ENCODE measurements at places on chromosomes 2 and 18.

DNA sequence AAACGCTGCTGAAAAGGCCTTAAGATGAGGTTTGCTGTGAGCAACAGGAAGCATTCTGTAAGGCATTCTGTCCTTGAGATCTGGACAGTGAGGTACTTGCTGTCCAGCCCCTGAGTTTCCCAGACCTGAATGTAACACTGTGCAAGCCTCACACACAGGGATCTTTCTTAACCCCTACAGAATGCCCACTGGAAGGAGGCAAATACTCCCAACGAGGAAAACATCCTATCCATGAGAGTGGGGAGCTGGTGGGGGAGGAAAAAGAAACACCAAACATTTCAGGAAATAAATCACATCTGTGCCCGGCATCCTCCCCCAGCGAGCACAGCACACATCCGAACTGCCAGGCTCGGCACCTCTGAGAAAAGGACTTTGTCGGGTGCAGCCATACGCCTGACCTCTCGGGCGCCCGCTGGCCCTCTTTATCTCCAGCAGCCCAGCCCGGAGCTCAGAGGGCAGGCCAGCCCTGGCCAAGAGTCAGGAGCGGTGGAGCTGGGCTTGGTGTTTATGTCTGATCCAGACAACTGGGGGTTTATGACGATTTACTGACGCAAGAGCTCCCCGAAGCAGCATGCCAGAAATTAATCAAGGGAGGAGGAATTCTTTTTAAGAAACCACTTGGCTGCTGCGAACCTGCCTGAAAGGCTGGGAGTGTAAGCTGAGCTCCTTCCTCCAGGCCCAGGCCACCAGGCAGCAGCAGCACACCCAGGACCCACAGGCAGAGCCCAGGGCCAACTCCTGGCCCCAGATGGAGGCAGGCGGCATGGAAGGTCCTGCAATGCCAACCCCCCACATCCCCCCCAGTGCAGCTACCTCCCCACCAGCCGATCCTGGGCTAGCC lies 72.2 kb downstream of the HDAC4 start:
- no peak for DNase-seq

DNA sequence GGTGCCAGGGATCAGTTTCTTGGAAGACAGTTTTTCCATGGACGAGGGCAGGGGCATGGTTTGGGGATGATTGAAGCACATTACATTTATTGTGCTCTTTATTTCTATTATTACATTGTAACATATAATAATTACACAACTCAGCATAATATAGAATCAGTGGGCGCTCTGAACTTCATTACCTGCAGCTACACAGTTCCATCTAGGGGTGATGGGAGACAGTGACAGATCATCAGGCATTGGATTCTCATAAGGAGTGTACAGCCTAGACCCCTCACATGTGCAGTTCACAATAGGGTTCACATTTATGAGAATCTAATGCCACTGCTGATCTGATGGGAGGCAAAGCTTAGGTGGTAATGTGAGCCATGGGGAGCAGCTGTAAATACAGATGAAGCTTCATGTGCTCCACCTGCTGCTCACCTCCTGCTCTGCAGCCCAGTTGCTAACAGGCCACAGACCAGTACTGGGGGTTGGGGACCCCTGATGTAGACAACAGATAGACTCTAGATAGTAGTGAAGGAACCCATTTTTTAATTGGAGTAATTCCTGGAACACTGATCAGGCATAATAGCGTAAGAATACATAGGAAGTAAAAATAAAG lies 41.5 kb upstream of the MC4R start:
- DNase-seq, result no peak

- DNase-seq, result no peak
These were observed 63.1 kb upstream of the B3GNT7 start for GRCh38 chr2:231332388-231332787.

DNA sequence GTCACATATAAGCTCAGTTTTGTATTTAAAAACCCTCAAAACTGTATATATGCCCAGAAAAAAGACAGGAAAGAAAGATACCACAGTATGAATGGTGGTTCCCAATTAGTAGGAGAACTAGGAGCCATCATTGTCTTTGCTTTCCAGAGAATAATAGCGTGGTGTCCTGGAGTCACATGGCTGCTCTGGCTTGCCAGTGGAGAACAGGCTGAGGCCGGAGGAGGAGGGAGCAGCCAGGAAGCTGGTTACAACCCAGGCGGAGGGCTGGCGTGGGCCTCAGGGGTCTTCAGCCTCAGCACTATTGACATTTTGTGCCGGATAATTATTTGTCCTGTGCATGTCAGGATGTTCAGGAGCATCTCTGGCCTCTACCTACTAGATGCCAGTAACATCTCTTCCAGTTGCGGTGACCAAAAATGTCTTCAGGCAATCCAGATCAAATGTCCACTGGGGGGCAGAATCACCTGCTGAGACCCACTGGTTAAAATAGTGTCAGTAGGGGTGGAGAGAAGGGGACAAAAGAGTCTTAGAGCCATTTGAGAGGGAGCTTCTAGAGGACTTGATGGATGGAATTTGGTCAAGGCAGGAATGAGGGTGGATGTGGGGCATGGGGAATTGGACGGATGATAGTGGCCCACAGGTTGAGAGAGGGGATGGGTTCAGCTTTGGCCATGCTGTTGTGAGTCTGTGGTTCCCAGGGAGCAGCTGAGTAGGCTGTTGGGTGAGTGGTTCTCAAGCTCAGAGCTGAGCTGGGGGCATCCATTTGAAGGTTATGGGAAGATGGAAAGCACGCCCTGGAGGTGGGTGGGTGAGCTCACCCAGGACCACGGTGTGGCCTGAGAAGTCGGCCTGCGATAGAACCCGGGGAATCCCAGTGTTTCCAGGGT lies 144.9 kb downstream of the AGAP1 start:
- DNase-seq, result no peak

DNA sequence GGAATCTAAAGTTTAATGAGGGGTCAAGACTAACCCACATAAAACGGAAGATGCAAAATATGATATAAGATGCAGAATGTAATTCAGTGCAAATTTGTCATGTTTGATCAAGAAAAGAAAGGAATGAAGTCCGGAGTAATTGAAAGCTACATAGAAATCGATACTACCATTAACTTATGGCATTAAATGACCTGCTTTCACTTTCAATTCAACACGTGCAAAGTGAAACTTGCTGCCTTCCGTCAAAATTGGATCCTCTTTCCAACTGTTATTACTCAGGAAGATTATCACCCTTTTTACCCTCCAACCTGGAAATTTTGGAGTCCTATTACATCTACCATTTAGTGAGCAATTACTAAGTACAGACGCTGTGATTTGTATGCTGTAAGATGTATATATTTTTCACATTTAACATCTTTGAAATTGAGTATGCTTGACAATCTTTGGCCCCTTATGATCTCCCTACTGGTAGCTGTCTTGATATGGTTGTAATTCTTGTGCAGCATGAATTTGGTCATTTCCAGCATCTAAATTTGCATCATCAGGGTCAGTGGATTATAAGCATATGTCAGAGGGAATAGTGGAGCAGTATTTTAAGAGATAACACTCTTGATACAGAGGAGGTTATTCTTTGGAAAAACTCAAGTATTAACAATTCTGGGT lies 18.6 kb downstream of the UNC80 start:
- no peak for DNase-seq

DNA sequence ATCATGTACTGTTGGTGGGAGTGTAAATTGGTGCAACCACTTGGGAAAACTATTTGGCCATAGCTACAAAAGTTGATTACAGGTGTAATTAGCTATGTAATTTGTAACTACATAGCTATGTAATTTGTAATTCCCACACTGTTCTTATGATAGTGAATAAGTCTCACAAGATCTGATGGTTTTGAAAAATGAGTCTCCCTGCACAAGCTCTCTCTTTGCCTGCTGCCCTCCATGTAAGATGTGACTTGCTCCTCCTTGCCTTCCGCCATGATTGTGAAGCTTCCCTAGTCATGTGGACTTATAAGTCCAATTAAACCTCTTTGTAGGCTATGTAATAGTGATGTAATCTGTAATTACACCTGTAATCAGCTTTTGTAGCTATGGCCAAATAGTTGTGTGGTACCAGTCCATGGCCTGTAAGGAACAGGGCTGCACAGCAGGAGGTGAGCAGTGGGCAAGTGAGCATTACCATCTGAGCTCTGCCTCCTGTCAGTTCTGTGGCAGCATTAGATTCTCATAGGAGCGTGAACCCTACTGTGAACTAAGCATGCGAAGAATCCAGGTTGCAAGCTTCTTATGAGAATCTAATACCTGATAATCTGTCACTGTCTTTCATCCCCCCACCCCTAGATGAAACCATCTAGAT lies 133.7 kb upstream of the COPS8 start:
- DNase-seq, result no peak

DNA sequence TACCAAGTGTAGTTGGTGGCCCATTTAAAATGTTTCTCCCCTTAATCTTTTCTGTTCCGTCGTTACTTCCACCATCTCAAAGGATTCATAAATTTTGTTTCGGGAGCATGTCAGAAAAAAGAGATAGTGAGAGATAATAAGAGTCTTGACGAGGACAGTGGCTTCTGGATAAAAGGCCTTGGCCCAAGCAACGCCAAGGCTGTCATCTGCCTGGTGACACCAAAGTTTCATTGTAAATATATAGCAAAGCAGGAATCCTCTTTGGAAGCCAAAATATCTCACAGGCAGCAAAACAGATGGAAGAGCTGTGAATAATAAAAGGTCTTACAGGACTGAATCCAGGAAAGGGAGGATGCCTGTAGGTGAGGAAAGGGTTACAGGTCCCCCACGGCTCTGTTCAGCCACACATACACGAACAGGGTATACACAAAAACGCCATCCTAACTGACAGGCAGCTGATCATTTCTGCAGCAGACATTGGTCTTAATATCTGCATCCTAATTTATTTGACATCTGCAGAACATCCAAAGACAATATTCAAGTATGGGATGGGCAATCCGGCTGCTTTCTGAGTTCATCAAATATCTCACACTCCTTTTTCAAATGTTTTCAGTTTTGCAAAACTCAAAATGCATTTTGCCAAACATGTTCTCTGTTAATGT lies 382.8 kb downstream of the OSR1 start:
- no peak for DNase-seq

- DNase-seq, result peak; percentile 4
These were observed 376.1 kb downstream of the IRS1 start for GRCh38 chr2:226423498-226423960.

- DNase-seq, result no peak
These were observed 66.0 kb upstream of the ASAP2 start for GRCh38 chr2:9140645-9141044.

- peak; percentile 37 for DNase-seq
These were observed 62.8 kb upstream of the NEUROD1 start for GRCh38 chr2:181742922-181743722.

- no peak for DNase-seq
These were observed 4.9 kb downstream of the KCNK3 start for GRCh38 chr2:26697425-26697824.

GRCh38 chr2:216283038-216283900 lies 89.0 kb downstream of the MARCHF4 start:
- peak; percentile 59 for DNase-seq

DNA sequence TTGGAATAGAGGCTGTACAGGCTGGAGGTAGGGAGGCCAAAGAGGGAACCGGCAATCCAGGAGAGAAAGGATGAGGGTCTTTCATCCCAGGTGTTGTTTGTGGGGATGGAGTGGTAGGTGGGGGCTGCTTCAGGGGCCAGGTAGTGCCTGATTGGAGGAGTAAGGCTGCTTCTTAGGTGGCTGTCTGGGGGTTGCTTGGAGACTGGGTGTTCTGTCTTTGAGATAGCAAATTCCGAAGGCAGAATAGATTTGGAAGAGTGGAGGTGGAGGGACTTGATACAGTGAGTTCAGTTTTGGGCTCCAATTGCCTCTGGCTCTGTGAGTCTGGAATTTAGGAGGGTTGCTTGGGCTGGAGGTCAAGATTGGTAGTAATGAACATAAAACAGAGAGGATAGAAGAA lies 5.9 kb downstream of the ZNF532 start:
- DNase-seq, result no peak

GRCh38 chr2:79788952-79789651 lies 276.3 kb downstream of the CTNNA2 start:
- DNase-seq, result no peak

DNA sequence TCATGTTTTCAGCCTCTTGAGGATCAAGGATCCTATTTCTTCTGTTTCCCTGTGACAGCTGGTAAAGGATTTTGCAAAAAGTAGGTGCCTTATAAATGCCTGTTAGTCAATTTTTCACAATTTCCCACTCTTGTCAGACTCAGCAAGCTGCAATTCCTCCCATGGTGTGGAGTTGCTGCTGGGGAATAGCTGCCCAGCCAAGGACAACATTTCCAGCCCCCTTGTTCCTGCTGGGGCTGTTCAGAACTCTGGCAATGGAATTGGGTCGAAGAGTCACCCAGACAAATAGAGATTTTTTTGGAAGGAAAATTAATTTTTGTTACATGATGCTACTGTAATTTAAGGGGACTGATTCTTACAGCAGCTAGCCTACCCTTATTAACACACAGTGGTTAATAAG lies 43.7 kb downstream of the FSHR start:
- DNase-seq, result no peak

DNA sequence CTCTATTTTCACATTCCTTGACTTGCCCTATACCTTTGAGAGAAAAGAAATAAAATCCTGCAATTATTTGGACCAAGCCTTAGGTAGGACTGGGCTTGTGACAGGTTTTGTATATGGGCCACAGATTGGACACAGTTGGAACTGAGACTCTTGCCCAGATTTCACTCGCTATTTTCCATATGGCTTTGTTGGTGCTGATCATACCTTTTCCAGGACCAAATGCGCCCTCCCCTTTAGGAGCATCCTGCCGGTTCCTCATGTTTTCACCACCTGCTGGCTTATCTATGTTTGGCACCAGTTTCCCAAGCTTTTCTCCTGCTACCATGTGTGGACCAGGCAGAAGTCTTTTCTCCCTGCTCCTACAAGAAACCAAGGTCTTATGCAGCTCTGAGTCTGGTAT lies 494.9 kb downstream of the EPHA4 start:
- DNase-seq, result no peak

DNA sequence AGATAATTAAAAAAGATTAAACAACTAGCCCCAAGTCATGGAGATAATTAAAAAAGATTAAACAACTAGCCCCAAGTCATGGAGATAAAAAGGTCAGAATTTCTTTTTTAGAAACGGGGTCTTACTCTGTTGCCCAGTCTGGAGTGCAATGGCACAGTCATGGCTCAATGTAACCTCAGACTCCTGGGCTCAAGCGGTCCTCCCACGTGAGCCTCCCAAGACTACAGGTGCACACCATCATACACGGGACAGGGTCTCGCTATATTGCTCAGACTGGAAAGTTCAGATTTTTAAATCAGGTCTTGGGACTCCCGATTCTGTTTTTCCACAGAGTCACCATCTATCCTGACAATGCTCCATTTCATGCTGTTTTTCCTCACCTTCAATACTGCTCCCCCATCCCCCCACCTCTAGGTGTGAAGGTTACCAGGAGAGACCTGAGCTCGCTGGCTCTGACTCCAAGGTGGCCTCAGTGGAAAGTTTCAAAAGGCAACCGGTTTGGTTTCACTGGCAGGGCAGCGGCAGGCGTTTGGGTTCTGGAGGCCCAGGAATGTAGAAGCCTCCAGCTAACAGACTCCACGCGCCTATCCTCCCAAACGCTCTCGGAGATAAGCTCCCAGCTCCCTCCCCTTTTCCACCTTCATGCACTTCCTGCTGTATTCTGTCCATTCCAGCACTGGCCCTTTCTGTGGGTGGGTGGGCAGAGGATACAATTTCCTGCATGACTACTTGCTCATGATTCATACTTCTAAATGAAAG lies 2.9 kb upstream of the SEMA4C start:
- DNase-seq, result no peak

- DNase-seq, result no peak
These were observed 339.8 kb upstream of the CDH7 start for GRCh38 chr18:65411061-65411460.

GRCh38 chr2:75200140-75201096 lies 1.1 kb upstream of the TACR1 start:
- peak; percentile 24 for DNase-seq

Data from GM10248 (cell line).